ENCODE measurements at places on chromosomes 5 and 9. TPM values are rescaled to one million over a fixed set of nuclear protein-coding genes. Genes with fewer than 3 reads are reported as not detected.
A peak's percentile ranks its signal among the peaks of the same experiment; 100 is the strongest.

Gene TMEM252
- 0.09 TPM for total RNA-seq

Gene EIF4E1B
- not detected for total RNA-seq

Gene ERBIN
- total RNA-seq, result 53.5 TPM

Gene NSG2
- total RNA-seq, result 0.18 TPM

Gene PDE6A
- total RNA-seq, result not detected

Gene PTPRD
- 67.2 TPM for total RNA-seq

Gene CCNI2
- total RNA-seq, result not detected

DNA sequence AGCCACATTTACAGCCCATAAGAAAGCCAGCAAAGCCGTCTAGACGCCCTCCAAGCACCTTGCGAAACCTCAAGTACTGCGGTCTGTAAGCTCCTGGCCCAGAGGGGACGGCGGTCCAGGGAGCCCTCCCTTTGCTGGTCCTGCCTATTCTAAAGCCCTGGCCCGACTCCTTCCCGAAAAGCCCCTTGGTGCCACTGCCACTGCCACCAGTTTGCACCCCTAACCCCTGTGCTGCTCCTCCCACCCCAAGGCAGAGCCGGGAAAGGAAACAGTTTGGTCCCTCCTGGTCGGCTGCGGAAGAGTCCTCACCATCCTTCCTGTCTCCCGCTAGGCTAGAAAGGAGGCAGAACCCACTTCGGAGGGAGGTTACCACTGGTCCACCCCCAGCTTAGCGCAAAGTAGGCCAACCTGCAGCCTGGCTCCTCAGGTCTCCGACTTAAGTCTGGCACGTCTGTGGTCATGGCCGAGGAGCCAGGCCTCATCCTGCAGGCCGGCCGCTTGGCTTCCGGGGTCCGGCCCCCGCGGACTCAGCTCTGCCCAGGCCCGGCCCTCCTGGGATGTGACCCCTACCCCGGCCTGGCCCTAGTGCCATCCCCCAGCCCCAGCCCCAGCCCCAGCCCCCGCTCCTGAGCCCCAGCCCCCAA is 916 bp downstream of the TOR1A start:
- no peaks in the 10 kb centered on the region for H3K27me3 ChIP-seq
- no peak for DNase-seq
- no peak overlapping the region for H3K27ac ChIP-seq
- H3K36me3 ChIP-seq, result peaks cover 47% of the 10 kb centered on the region

- peak; percentile 75 for DNase-seq
- peaks cover 34% of the 10 kb centered on the region for H3K4me1 ChIP-seq
- peak overlapping the region; percentile 93 for H3K27ac ChIP-seq
- H3K4me3 ChIP-seq, result no peak overlapping the region
Observed at GRCh38 chr5:39503155-39503554, 78.4 kb upstream of the DAB2 start.

- no peak for DNase-seq
- peaks cover 2% of the 10 kb centered on the region for H3K27me3 ChIP-seq
Observed at GRCh38 chr9:91036356-91036755, 234.7 kb downstream of the SYK start.

GRCh38 chr9:91044354-91044753 is 242.7 kb downstream of the SYK start:
- no peak overlapping the region for H3K4me3 ChIP-seq
- no peak for DNase-seq
- no peaks in the 10 kb centered on the region for H3K36me3 ChIP-seq
- peaks cover 2% of the 10 kb centered on the region for H3K27me3 ChIP-seq

DNA sequence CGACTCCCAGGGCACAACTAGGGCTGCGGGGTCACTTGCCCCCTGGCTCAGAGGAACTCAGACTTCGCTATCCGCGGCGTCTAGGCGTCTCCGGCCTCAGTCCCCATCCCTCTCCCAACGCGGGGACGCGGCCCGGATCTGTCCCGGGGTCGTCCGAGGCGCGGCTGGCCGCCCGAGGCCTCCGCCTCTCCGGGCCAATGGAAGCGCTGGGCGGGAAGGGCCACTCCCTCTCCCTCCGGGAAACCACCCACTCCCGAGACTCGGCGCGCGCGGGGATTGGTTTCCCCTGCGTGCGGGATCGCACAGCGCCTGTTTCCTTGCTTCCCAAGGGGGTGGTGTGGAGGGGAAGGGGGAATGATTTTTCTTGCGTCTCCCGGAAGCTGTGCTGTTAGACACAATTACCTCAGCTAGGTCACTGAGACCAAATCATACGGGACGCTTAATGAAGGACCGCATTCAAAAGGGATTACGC is 38.3 kb downstream of the NR2F1 start:
- H3K27ac ChIP-seq, result peak overlapping the region; percentile 57
- peaks cover 3% of the 10 kb centered on the region for H3K27me3 ChIP-seq
- H3K4me3 ChIP-seq, result peak overlapping the region; percentile 61
- DNase-seq, result peak; percentile 69
- H3K4me1 ChIP-seq, result peaks cover 4% of the 10 kb centered on the region

- H3K27me3 ChIP-seq, result peaks cover 10% of the 10 kb centered on the region
- H3K36me3 ChIP-seq, result no peaks in the 10 kb centered on the region
- H3K4me1 ChIP-seq, result peaks cover 37% of the 10 kb centered on the region
- H3K4me3 ChIP-seq, result no peak overlapping the region
- DNase-seq, result no peak
Observed at GRCh38 chr5:171647043-171647903, 138.3 kb upstream of the SMIM23 start.

DNA sequence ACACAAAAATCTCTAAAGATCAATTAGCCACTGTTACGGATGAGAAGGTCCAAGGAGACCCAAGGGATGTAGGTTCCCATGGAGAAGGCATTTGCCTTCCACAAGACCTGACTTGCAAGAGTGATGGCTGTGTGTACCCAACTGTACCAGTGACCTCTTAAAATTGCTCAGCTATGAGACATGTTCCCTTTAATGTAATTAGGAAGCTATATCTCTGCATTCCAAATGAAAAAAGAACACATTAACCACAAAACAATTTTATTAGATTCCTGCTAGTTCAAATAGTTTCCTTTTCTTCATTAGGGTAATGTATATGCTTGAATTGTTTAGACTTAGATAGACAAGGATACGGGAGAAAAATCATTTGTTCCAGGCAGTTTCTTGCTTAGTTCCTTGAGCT is 3.3 kb downstream of the OR2Y1 start:
- H3K27me3 ChIP-seq, result no peaks in the 10 kb centered on the region
- H3K36me3 ChIP-seq, result no peaks in the 10 kb centered on the region

- DNase-seq, result no peak
- peaks cover 5% of the 10 kb centered on the region for H3K36me3 ChIP-seq
- no peaks in the 10 kb centered on the region for H3K4me1 ChIP-seq
- no peak overlapping the region for H3K4me3 ChIP-seq
- H3K27ac ChIP-seq, result no peak overlapping the region
- H3K27me3 ChIP-seq, result no peaks in the 10 kb centered on the region
Observed at GRCh38 chr9:122923947-122924346, 7.4 kb downstream of the ZBTB26 start.

DNA sequence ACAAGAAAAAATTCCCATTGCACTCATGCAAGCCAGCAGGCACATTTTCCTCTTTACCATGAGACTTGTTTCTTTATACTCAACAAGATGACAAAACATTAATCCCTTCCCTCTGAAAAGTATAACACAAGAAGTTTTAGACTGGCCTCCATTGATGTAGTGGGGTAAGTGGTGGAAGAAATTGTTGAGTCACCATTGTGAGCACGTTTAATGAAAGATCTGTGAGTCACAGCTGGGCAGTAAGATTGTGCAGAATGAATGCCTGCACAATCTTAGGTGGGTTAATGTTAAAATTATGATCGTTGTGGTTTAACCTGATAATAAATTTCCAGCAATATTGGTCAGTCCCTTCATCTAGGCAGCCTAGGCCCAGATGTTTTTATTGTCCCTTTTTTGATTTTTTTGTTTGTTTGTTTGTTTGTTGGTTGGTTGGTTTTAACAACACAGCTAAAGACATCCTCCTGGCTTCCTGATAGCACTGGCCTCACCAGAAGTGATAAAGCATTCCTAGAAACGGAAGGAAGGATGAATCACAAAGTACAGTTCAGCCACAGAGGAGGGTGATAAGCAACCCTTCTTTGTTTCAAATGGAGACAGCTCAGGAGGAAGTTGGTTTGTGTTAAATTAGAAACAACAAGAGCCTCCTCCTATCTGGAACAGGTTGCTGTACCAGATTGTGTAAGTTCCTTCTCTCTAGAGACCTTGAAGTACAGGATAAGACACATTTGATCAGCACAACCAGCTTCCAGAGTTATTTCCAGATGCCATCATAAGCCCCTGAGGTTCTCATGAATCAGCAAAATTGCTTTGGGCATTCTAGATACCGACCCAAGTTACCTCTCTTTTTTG is 40.3 kb downstream of the SLC24A2 start:
- no peaks in the 10 kb centered on the region for H3K36me3 ChIP-seq
- H3K27ac ChIP-seq, result no peak overlapping the region
- H3K4me1 ChIP-seq, result no peaks in the 10 kb centered on the region
- no peak for DNase-seq
- H3K4me3 ChIP-seq, result no peak overlapping the region

GRCh38 chr9:113969343-113969742 is 93.2 kb downstream of the ZNF618 start:
- peaks cover 30% of the 10 kb centered on the region for H3K36me3 ChIP-seq
- no peak overlapping the region for H3K4me3 ChIP-seq
- peaks cover 14% of the 10 kb centered on the region for H3K4me1 ChIP-seq
- no peak overlapping the region for H3K27ac ChIP-seq
- no peaks in the 10 kb centered on the region for H3K27me3 ChIP-seq

DNA sequence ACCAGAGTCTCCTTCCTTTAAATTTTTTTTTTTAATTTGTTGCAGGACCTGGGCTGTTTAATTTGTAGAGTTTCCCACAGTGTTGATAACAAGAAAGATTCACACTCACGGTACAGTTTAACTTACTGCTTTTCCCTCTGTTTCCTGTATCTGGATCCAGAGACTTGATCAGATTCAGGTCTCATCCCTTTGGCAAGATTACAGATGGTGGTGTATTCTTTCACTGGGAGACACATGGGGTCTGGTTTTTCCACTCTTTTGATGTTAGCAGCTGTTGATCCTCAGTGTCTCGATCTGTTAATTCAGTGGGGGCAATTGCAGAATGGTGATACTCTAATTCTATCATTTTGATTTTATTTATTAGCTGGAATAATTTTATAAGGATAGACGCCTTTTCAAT is 75.4 kb upstream of the TNFAIP8 start:
- H3K27ac ChIP-seq, result no peak overlapping the region
- H3K27me3 ChIP-seq, result no peaks in the 10 kb centered on the region
- no peak for DNase-seq
- no peaks in the 10 kb centered on the region for H3K36me3 ChIP-seq

GRCh38 chr5:67619235-67619634 is 422.6 kb upstream of the CD180 start:
- no peaks in the 10 kb centered on the region for H3K36me3 ChIP-seq
- H3K4me1 ChIP-seq, result no peaks in the 10 kb centered on the region
- no peak for DNase-seq
- no peak overlapping the region for H3K27ac ChIP-seq
- H3K27me3 ChIP-seq, result no peaks in the 10 kb centered on the region

DNA sequence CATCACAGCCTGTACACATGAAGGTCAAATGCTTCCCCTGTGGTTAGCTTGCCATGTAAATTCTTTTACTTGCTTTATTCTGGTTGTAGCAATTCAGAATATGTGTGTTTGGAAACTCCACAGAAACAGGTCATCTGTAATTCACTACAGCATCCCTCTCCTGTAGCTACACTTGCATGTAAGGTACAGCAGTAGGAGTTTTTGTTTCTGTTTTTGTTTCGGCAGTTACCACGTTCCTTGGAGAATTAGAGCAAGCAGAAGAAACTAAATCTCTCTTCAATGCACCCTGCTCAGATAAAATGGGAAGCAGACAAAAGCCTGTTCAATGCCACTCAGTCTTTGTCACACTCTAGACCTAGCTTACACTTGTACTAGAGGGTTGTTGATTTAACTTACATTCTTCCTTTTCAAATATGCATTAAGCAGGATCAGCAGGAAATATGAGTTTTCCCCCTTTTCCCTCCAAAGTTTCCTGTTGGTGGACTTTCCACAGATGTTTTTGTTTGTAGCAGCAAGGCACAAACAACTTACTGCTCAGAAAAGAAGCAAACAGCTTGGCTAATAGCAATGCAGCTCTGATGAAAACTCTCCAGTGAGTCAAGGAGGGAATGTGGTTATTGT is 80.9 kb downstream of the YIPF5 start:
- H3K27me3 ChIP-seq, result no peaks in the 10 kb centered on the region
- peaks cover 12% of the 10 kb centered on the region for H3K4me1 ChIP-seq
- H3K27ac ChIP-seq, result peak overlapping the region; percentile 83

- H3K27ac ChIP-seq, result no peak overlapping the region
- no peaks in the 10 kb centered on the region for H3K27me3 ChIP-seq
- no peaks in the 10 kb centered on the region for H3K4me1 ChIP-seq
- DNase-seq, result no peak
- no peak overlapping the region for H3K4me3 ChIP-seq
Observed at GRCh38 chr9:72907421-72907820, 45.4 kb downstream of the ALDH1A1 start.

DNA sequence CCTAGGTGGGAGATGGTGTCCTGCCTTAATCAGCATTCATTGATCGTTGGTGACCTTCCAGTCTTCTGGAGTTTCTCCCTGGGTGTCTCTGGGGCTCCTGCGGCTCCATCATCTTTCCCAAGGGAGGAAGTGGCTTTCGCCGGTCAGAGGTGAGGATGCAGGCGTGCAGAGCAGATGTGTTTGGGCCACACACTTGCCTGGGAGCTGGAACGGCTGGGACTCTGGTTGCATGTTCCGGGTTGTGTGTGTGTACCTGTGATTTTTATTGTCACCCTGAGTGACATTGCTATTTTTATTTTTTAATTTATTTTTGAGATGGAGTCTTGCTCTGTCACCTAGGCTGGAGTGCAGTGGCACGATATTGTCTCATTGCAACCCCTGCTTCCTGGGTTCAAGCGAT is 9.6 kb downstream of the HMCN2 start:
- DNase-seq, result no peak
- peaks cover 7% of the 10 kb centered on the region for H3K27me3 ChIP-seq
- no peak overlapping the region for H3K27ac ChIP-seq
- no peaks in the 10 kb centered on the region for H3K36me3 ChIP-seq
- peaks cover 3% of the 10 kb centered on the region for H3K4me1 ChIP-seq
- H3K4me3 ChIP-seq, result no peak overlapping the region

GRCh38 chr5:87081016-87081415 is 186.7 kb upstream of the RASA1 start:
- H3K36me3 ChIP-seq, result no peaks in the 10 kb centered on the region
- H3K4me3 ChIP-seq, result no peak overlapping the region
- no peak overlapping the region for H3K27ac ChIP-seq
- no peaks in the 10 kb centered on the region for H3K4me1 ChIP-seq
- DNase-seq, result no peak
- no peaks in the 10 kb centered on the region for H3K27me3 ChIP-seq

GRCh38 chr5:121055586-121055985 is 591.5 kb downstream of the PRR16 start:
- no peaks in the 10 kb centered on the region for H3K36me3 ChIP-seq
- no peak overlapping the region for H3K27ac ChIP-seq
- no peaks in the 10 kb centered on the region for H3K4me1 ChIP-seq
- no peak for DNase-seq
- no peaks in the 10 kb centered on the region for H3K27me3 ChIP-seq

GRCh38 chr5:9847631-9848030 is 217.5 kb upstream of the TAS2R1 start:
- no peak overlapping the region for H3K4me3 ChIP-seq
- H3K27me3 ChIP-seq, result no peaks in the 10 kb centered on the region
- no peaks in the 10 kb centered on the region for H3K36me3 ChIP-seq
- H3K27ac ChIP-seq, result no peak overlapping the region

- H3K36me3 ChIP-seq, result no peaks in the 10 kb centered on the region
- no peaks in the 10 kb centered on the region for H3K27me3 ChIP-seq
- H3K4me3 ChIP-seq, result no peak overlapping the region
- H3K27ac ChIP-seq, result no peak overlapping the region
- no peak for DNase-seq
Observed at GRCh38 chr9:83451308-83451707, 86.9 kb downstream of the FRMD3 start.

- no peak for DNase-seq
- H3K4me3 ChIP-seq, result no peak overlapping the region
- peaks cover 63% of the 10 kb centered on the region for H3K36me3 ChIP-seq
- no peak overlapping the region for H3K27ac ChIP-seq
Observed at GRCh38 chr9:37507566-37508134, 21.9 kb downstream of the POLR1E start.
